ENCODE measurements at places on chromosomes 16 and 17.

- DNase-seq = no peak
These were observed 2.3 kb upstream of the CDK3 start for GRCh38 chr17:75998327-75998795.

DNA sequence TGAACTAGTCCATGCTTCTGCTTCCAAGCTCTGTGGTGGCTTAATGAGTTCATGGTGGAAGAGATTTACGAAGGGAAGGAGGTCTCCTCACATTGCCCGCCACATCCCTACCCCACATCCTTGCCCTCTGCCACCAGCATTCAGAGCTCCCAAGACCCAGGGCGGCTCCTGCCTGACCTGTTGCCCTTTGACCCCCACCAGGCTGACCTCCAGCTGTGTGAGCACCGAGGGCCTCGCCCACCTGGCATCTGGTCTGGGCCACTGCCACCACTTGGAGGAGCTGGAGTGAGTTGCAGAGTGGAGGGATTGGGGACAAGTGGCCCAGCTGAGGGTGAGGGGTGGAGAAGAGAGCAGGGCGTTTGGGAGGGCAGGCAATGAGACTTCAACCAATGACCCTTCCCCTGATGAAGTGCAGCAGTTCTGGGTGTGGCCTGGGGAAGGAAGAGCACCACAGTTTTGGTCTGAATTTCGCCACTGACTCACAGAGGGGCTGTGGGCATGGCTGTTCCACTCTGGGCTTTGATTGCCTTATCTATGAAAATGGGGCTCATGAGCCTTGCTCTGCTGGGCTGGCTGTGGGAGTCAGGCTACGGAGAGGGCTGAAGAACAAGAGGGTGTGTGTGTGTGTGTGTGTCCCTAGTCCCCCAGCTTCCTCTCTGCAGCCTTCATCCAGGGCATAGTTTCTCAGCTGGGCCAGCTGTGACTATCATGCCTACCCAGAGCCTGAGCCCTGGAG, 22.6 kb upstream of the CPNE2 start:
- DNase-seq = no peak

- no peak for DNase-seq
These were observed 62.1 kb downstream of the GPRC5B start for GRCh38 chr16:19822533-19822932.

- no peak for DNase-seq
These were observed 184.6 kb downstream of the TMEM132E start for GRCh38 chr17:34763728-34764665.

GRCh38 chr16:6803176-6803575, 529.5 kb upstream of the RBFOX1 start:
- DNase-seq = no peak

Measured in hematopoietic multipotent progenitor cell treated with erythropoietin and hydrocortisone succinate and interleukin-3 and kit ligand, for 17 days (in vitro differentiated cells).